Renal cortex interstitium (tissue), 15 donors: ENCODE measurements at places on chromosomes 7 and 10. TPM values are rescaled to one million over a fixed set of nuclear protein-coding genes. Genes with fewer than 3 reads are reported as not detected.

- no peak for DNase-seq
Observed at GRCh38 chr7:121180436-121181063, 148.2 kb upstream of the WNT16 start.

The OR6B1 gene
- not detected for polyA plus RNA-seq

The ELFN1 gene
- 17.9 TPM for polyA plus RNA-seq

The PHF14 gene
- polyA plus RNA-seq: 59.0 TPM

DNA sequence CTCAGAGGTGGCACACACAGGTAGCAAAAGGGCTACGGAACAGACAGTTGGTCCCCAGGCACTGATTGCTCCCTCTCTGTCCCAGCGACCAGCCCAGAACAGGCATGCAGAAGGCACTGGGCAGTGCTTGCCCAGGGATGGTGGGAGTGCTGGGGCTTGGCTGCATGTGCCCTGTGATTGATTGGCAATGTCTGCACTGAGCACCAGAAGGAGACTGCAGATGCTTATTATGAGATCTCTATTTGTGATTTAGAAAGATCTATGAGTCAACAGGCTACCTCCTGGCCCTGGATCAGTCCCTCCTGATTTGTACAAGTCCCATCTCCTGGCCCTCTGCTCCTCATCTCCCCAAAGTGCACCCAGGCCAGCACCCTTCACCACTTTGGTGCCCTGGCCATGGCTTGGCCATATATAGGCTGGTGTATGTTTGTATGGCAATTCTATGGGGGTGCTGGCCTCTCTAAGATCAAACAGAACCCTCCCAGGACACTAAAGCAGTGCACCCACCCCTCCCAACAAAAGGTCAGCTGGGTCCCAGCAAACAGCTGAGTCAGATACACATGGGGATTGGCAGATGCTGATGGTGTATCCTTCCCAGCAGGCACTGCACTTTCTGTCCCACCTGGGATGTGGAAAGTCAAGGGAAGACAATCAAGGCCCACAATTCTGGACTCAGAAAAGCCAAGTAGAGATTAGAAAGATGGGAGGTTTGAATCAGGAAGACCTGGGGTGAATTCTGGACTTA is 30.9 kb downstream of the CAMK2B start:
- no peak for DNase-seq

The ANKRD26 gene
- 13.6 TPM for polyA plus RNA-seq

The SCIN gene
- 110 TPM for polyA plus RNA-seq

DNA sequence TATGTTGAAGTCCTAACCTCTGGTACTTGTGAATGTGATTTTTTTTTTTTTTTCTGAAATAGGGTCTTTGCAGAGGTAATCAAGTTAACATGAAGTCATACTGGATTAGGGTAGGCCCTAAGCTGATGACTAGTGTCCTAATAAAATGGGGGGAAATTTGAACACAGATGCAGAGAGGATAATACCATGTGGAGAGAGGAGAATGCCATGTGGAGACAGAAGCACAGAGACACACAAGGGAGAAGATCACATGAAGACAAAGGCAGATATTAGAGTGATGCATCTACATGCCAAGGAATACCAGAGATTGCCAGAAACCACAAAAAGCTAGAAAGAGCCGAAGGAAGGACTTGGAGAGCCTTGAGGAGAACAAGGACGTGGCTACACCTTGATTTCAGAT is 28.5 kb upstream of the ARMC3 start:
- no peak for DNase-seq

DNA sequence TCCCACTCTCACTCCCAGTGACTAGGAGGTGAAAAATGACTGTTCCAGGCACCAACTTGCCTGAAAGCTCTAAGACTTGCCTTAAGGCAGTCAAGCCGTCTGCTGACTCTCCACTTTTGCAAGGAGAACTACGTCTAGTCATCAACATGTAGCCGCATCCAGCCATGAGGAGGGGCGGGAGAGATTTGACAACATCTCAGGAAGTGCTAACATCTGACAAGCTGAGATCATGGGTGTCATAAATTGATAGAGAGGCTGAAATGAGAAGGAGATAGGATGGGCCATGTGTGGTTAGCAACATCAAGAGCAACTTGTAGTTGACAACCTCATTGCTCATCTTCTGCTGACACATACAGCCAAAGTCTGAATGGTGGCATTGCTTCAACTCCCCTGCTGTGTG is 9.0 kb upstream of the TBXAS1 start:
- no peak for DNase-seq

- DNase-seq: no peak
Observed at GRCh38 chr10:31749981-31750840, 178.4 kb downstream of the ARHGAP12 start.

GRCh38 chr10:125514206-125515162 is 168.5 kb downstream of the TEX36 start:
- no peak for DNase-seq

The PON3 gene
- polyA plus RNA-seq: 2.3 TPM

GRCh38 chr10:75611172-75611992 is 180.0 kb downstream of the LRMDA start:
- DNase-seq: no peak

The SCART1 gene
- polyA plus RNA-seq: 3.9 TPM

GRCh38 chr10:87973635-87974034 is 110.2 kb downstream of the PTEN start:
- DNase-seq: no peak

The CNNM1 gene
- 2.1 TPM for polyA plus RNA-seq
